Activated T-helper 1 cell treated with anti-CD3 and anti-CD28 coated beads, Interleukin-2, amount 50 U/mL, for 16 hours (primary cell): ENCODE measurements at places on chromosomes 5 and 9.
A peak's percentile ranks its signal among the peaks of the same experiment; 100 is the strongest.

GRCh38 chr9:84343111-84343521, 2.6 kb upstream of the SLC28A3 start:
- no peak for DNase-seq

DNA sequence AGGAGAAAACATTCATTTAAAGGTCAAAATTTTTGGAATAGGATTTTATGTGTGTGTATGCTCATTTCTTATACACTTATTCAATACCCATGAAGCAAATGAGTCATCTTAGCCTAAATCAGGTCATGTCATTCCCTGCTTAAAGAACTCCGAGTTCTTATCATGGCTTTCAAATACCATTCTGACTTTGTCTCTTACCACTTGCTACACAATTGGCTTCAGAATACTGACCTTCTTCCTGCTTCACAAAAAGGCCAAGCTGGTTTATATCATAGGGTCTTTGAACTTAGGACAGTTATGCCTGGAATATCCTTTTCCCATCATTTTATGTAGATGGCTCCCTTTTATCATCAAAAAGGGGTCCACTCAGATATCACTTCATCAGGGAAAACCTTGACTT, 652.2 kb upstream of the WWC1 start:
- DNase-seq, result no peak

GRCh38 chr5:135695656-135696313, 117.0 kb upstream of the CXCL14 start:
- DNase-seq, result no peak

GRCh38 chr5:16690243-16690852, 73.6 kb upstream of the RETREG1 start:
- no peak for DNase-seq

- DNase-seq, result no peak
These were observed 318.1 kb downstream of the PIK3R1 start for GRCh38 chr5:68533571-68534084.

DNA sequence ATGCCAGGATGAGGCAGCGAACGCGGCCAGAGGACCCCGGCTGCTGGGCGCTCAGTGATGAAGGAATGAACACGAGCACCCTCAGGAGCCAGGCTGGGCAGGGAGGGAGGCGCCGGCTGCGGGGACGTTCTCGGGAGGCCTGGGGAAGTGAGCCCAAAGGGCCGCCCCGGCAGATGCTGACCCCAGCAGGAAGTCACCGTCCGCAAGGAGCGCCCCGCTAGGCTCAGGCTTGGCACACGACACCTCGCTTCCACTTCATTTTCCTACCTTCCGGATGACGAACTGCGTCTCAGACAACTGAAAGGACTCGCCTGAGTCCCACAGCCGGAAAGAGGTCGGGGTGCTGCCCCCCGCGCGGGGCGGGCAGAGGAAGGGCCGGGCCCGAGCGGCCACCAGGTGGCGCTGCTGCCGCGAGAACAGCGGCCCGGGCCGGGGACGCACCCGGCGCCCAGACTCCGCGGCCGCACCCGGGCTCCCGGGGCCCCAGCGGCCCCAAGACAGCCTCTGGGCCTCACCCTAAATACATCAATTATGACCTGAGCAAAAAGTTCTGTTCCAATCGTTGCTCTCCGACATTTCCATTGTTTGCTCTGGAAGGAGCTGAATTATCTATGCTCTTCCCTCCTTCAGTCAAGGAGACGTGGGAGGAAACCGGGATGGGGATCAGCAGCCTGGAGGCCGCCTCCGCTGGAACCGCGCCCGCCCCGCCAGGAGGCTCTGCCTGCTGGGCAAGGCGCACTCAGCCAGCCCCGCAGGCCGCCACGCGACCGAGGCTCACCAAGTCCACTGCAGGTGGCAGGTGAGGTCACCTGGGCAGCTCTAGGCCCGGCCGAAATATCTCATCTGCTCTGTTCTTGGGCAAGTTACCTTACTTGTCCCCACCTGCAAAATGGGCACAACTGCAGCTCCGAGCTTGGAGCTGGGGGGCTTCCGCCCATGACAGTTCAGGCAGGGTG, 107.0 kb downstream of the ZNF354C start:
- DNase-seq, result peak; percentile 52

DNA sequence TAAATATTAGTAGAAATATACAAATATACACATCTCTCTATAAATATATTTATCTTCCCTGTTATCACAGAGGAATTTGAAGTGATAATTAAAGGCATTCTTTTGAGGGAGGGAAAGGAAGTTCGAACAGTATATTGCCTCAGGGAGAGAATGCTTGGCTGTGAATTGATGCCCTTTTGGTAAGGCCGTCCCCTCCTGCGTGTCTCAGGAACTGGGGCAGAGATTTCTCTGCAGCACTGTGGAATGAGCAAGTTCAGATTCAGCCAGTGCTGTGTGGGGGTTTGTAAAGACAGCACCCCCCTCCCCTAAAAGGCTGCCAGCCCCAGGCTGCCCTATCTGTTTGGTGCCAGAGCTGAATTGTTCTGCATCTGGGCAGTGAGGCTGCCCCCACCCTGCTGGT, 42.0 kb downstream of the UBE2QL1 start:
- DNase-seq, result no peak

- DNase-seq, result no peak
These were observed 49.8 kb downstream of the RASEF start for GRCh38 chr9:83012922-83013838.

DNA sequence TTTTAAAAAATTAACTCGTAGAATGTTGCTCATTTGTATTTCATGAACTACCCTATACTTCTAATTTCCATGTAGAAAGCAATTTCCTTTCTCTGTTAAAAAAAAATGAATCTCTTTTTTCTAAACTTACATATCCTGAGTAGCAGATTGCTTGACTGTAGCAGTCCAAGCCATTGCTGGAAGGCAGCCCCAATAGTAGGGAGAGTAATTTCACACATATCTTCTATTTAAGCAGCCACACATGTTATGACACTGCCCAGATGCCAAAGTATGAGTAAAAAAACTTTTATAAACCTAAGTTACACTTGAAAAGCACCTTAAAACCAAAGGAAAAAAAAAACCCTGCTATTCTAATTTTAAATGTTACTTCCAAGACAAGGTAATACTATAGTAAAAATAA, 69.6 kb downstream of the FBXL17 start:
- DNase-seq, result no peak

- no peak for DNase-seq
These were observed 30.8 kb upstream of the ALDH1A1 start for GRCh38 chr9:72983512-72984225.

- no peak for DNase-seq
These were observed 50.9 kb downstream of the ZNF474 start for GRCh38 chr5:122180146-122180712.

DNA sequence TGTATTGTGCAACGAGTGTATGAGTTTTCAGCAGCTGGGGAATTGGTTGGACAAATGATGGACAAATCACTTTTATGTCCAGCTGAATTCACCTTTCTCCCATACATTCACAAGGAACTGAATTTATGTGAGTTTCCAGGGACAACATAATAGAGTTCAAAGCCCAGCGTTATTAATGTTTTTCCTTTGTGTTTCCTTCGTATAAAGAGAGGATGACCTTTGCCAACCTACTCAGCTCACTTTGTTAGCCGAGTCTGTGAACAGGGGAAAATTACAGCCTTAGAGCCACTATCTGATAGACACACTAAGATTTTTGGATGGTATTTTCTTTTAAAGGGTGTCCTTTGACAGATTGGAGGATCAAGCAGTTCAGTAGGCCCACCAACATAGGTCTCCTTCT, 352.5 kb downstream of the KIF4B start:
- no peak for DNase-seq

DNA sequence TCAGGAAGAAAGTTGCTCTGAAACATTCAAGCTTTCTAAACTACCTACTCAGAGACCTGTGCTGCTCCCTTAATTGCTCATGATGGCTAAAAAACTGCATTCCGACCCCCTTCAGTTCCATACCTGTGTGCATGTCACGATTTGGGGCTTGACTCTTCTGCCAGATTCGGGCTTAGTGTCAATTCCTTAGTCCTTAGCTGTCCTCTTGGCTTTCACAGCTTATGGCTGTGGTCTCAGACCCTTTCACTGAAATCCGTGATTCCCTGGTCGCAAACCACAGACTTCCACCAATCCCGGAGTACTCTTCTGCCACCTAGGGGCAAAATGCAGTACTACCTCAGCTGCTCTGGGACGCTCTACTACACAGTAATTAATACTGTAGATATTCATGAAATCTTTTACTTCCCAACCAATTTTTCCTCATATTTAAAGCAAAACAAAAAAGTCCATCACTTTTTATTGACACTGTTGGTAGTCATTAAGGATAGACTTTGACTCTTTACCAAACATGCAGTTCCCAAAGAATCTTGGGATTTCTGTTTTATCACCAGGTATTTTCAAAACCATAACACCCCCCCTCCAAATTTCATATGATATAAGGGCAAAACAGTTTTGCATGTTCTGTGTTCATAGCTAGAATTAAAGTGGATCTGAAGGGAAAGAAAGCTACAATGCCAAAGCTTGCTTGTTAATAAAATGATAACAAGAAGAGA, 617.4 kb downstream of the SLCO4C1 start:
- DNase-seq, result no peak

DNA sequence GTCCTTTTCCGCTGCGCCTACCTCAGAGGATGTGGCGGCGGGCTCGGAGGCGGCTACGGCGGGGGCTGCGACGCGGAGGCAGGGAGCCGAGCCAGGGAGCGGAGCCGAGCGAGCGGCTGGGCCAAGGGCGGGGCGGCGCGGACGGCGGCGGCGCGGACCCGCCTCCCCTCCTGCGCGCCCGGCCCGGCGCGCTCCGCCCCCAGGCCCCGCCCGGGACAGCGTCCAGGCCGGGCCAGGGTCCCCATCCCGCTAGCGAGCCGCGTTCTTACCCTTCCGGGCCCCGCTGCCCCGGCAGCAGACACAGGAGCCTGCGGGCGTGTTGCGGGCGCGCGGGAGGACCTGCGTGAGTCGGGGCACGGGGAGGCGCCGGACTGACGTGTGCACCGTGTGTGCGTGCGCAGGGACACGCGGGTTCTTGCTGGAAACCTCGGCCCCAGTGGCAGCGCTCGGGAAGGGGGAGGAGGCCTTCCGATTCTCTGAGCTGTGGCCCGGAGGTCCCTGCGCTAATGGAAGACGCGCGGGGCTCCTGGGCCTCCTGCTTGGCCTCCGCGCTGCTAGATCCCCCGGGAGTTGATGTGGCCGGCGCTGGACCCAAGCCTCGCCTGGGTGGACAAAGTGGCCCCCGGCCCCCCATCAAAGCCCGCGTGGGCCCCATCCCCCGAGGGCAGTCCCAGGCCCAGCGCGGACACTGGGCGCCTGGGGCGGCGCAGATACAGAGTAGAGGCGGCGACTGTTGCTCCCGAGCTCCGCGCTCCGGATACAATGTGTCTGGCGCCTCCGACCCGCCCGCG, at the start of gene VDAC1:
TSS of gene VDAC1 (minus strand) at position 350 of the 791 bp plus-strand sequence. CDS start 11,963 bp downstream, outside the sequence.
- DNase-seq, result peak; percentile 72

GRCh38 chr5:167940911-167941310, 350.5 kb upstream of the WWC1 start:
- DNase-seq, result no peak

- DNase-seq, result no peak
These were observed 14.2 kb upstream of the MED10 start for GRCh38 chr5:6392561-6392960.

DNA sequence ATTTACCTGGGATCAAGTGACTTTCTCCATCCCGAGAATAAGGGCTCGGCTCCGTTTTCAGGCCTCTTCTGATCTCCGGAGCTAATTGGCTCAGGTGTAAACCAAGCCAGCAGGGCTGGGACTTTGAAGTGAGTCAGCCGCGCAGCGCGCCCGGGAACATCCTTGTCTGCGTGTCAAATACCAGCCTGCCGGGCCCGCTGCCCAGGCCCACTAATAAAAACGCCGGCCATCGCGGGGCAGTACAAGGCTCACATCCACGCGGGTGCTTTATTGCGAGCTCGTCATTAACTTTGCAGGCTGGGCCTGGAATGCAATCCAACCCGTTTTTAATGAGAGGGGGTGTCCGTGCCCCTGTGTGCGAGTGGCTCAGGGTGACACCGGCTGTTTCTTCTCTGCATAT, 416.8 kb downstream of the IRX2 start:
- no peak for DNase-seq

DNA sequence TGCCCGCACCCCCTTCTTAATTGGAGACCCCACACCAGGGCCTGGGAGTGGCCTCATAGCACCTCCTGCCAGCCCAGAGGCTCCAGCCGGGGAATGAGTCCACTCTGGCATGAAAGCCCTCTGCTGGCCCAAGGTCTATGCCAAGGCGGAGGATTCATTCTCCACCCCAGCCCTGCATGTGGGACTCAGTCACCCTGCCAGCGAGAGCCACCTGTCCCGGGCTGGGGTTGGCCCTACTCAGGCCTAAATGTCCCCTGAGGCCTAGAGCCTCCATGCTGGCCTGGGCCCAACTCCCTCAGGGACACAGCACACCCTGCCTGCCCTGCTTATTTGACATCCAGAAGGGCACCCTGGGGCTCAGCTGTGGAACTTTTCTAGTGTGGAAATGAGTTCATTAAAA, 1.0 kb upstream of the RAPGEF1 start:
- no peak for DNase-seq

GRCh38 chr5:94761055-94761454, 142.6 kb downstream of the SLF1 start:
- DNase-seq, result no peak

- no peak for DNase-seq
These were observed 20.3 kb upstream of the TERT start for GRCh38 chr5:1315018-1315708.

GRCh38 chr9:37984672-37985611, 81.0 kb upstream of the SLC25A51 start:
- DNase-seq, result no peak

GRCh38 chr9:11348366-11348765, 735.6 kb upstream of the PTPRD start:
- DNase-seq, result no peak

DNA sequence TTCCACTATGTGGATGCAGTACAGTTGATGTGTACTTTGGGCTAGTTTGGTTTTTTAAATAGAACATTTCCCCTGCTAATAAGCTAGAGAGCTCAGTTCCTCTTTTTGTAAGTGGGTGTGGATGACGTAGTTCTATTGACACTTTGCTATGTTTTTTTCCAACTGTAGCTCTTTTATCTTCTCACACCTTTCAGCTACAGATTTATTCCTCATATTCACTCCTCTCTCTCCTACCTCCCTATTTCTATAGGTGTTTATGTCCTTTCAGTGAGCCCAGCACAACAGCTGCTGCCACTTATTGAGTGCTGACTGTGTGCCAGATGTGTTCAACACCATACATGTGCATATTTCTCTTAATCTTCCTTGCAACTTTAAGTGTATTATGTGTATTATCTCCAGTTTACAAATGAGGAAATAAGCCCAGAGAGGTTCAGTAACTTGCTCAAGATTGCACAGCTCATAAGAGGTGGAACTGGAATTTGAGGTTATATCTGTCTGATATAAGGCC, 215.7 kb downstream of the SEMA6A start:
- no peak for DNase-seq

DNA sequence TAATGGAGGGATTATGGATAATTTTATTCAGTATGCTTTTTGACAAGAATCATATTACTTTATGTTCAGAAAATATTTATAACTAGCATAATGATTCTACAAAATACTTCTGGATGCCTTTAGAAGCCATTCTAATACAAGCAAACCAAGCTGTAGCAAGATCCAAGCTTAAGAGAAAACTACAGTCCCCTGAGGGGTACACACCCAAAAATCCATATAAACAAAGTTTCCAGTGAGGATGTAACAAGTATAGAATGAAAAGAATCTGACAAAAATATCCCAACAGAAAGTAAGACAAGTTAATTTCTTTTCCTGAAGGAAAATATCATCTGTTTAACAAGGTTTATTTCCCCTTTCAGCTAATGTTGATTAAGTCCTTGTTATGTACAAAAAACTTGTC, 53.9 kb downstream of the MLLT3 start:
- no peak for DNase-seq
